WTC11 (cell line): ENCODE measurements at places on chromosomes 2 and 18.
A peak's percentile ranks its signal among the peaks of the same experiment; 100 is the strongest.

DNA sequence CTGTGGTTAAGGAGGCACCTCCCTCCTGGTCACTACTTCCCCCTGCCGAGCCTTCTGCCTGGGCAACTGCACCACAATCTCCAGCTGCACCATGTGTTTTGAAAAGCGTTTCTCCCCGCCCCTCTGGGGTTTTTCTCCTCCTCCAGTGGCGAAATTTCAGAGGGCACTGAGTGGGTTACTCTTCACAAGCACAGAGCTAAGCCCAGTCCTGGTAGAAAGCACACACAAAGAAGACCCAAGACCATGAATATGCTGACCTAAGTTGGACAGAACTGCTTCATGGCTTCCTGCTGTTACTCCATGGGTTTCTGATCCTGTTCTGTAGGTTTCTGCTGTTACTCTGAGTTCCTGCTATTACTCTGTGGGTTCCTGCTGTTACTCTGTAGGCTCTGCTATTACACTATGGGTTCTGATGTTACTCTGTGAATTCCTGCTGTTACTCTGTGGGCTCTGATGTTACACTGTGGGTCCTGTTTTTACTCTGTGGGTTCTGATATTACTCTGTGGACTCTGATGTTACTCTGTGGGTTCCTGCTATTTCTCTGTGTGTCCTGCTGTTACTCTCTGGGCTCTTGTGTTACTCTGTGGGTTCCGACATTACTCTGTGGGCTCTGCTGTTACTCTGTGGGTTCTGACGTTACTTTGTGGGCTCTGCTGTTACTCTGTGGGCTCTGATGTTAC is 216.6 kb downstream of the RTP5 start:
- DNase-seq = no peak

GRCh38 chr2:188367164-188367563 is 75.5 kb downstream of the GULP1 start:
- DNase-seq = no peak

- DNase-seq = no peak
Measured at GRCh38 chr2:82428251-82428650, 2030.8 kb downstream of the SUCLG1 start.

GRCh38 chr2:158578703-158579330 is 122.1 kb downstream of the PKP4 start:
- DNase-seq = no peak

- no peak for DNase-seq
Measured at GRCh38 chr18:10381516-10381915, 72.9 kb upstream of the APCDD1 start.

DNA sequence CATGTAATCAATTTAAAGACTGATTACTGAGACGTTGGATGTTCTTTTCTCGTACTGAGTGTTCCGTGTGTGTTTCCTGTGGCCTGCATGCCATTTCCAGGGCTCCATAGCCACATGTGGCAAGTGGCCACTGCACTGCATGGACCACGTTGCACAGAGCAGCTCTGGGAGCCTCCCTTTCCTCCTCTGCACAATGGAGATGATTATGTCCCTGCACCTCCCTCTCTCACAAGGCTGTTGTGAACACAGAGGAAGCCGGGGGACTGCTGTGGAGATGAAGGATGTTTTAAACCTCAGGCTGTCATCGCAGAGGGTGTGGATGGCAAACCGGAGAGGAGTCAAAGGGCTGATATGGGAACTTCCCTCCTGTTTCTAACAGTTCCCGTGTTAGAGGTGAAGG is 87.7 kb downstream of the TGOLN2 start:
- DNase-seq = no peak

DNA sequence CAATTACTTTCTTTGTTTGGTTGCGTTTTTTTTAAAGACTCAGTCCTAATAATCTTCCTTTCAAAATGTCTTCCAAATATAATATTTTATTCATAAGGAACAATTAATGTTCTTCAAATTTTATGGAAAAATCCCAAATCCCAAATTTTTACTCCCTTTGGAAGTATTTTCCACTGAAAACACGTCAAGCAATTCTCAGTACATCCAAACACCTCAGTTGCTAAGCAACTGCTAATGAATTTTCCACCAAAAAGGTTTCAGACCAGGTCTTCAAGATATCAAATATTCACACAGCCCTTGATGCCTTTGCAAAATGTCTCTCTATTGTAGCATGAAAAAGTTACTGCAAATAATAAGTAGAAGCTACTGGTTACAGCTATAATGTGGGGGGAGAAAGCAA is 140.1 kb downstream of the DSEL start:
- no peak for DNase-seq

- DNase-seq = no peak
Measured at GRCh38 chr2:185456517-185456916, 282.1 kb upstream of the FSIP2 start.

DNA sequence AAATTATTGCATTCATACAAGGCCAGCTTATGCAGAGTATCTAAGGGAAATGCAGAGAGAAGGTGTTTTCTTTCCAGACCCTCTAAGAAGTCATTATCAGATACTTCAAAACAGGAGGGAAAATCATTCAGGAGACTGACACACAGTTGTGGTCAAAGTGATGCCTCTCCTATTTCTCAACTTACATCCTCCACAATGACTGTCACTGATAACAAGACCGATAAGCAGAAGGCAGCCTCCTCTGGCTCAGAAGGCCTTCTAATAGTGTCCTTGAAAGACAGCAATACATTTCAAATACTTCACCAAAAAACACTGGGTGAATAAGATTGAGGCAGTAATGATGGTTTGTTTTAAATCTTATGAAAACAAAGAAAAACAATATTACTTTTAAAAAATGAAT is 199.7 kb downstream of the PIEZO2 start:
- DNase-seq = no peak

- no peak for DNase-seq
Measured at GRCh38 chr2:235066895-235067294, 115.1 kb downstream of the SH3BP4 start.

DNA sequence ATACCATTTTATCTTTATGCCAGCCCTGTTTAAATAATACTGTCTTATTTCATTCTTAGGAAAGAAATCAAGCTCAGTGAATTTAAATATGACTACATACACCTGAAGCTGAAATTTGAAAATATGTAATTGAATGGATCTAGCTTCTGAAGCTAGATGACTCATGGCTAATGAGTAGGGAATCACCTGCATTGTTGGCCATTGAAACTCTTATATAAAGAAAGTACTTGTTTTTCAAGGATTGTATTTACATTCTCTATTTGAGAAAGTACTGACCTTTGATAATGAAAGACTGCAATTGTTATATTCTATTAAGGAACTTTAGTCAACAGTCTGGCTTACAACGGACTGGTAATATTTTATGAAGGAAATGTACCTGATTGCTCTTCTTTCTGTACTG is 346.7 kb upstream of the LRATD1 start:
- no peak for DNase-seq

DNA sequence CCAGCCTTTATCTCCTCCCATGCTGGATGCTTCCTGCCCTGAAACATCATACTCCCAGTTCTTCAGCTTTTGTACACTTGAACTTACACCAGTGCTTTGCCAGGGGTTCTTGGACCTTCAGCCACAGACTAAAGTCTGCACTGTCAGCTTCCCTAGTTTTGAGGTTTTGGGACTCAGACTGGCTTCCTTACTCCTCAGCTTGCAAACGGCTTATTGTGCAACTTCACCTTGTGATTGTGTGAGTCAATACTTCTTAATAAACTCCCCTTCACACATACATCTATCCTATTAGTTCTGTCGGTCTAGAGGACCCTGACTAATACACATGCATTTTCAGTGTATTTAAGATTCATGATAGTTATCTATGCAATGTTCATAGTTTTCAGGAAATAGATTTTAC is 35.8 kb upstream of the ZNF804A start:
- DNase-seq = no peak

DNA sequence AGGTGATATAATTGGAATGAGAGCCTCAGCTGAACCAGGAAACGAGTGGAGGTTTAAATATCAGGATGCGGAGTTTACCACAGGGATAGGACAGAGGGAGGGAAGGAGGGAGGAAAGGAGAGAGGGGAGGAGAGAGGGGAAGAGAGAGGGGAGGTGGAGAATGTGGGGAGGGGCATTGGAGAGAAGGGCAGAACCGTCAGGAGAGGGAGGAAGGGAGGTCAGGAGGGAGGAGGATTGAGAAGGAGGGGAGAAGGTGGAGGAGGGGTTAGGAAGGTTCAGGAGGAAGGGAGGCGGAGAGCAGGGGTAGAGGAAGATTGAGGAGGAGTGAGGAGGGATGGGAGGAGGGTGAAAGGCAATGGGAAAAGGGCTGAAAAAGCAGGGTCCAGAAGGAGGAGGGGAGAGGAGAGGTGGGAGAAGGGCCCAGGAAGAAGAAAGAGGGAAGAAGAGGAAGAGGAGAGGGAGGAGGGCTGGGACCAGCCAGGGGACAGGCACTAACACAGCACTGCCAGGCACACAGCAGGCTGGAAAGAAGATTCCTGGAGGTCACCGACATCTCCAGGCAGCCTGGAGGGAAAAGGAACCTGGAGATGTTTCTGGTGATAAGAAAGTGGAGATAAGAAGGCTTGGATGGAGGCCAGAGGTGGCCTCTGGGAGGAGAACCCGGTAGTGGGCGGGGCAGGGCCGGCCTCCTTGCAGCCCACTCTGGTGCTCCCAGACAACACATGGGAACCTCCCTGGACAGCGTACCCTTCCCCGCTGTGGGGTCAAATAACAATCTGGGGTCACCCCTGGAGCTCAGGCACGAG is 176.7 kb upstream of the SMAD2 start:
- no peak for DNase-seq

DNA sequence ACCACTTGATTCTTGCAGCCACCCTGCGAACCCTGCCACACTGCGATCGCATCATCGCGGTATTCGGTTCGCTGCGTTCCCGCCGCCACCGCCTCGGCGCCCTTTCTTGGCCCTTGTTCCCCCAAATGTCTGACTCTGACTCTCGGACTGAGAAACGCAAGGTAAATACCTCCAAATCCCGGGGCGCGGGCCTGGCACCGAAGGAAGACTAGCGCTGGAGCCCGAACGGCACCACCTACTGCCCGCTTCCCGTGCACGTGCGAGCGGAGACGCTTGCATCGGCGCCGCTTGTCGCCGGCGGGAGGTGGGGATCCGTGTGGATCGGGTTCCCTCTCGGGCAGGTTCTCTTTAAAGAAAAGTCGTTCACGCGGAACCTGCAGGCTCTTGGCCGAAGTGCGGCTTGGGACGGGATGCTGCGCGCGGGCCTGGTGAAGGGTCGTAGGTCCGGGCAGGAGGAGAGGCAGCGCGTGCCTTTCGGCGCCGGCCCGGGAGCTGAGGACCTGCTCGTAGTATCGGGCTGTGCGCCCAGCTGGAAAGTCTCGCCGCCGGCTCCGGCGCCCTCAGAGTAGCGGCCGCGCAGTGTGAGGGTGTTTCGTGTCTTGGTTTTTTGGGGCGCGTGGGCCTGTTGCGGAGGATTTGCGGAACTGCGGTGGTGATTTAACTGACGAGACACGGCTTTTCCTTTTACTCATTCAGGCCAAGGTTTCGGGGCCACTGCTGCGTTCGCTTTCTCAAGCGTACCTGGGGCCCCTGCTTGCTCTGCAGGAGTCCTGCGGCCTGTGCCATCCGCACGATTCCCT is 514 bp downstream of the BCL2L11 start:
- DNase-seq = peak; percentile 48

- DNase-seq = no peak
Measured at GRCh38 chr2:60413814-60414168, 139.7 kb downstream of the BCL11A start.

DNA sequence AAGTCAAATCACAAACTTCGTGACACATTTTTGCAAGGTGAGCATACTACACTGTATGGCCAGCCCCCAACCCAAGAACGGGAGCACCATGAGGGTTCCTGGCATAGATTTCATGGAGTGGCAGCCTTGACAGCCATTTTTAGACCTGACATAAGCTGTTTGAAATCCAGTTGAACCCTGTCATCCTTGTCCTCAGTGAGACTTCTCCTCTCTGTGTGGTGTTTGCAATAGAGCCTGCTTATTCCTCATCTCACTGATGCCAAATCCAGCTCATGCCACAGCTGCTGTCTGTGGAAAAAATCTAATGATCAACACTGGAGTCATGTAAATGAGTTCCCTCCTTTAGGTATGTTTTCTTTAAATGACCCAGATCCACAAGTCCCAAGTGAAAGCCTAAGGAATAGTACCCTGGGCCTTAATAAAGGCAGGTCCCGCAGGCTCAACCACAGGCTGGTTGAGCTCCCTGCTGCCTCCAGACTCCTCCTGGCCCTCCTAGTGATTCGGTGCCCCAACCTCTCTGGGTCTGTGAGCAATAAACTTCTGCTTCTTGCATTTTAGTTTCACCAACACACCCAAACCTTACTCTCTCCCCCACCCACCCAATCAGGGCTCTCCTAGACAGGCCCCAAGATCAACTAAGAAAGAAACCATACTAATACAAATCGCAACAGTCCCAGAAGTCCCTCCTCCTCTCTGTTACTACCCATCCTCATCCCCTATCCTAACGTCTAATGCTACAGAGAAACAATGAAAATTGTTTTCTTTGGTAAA is 8.4 kb upstream of the CREG2 start:
- DNase-seq = peak; percentile 3

- no peak for DNase-seq
Measured at GRCh38 chr18:47425365-47425764, 173.9 kb upstream of the SKOR2 start.

DNA sequence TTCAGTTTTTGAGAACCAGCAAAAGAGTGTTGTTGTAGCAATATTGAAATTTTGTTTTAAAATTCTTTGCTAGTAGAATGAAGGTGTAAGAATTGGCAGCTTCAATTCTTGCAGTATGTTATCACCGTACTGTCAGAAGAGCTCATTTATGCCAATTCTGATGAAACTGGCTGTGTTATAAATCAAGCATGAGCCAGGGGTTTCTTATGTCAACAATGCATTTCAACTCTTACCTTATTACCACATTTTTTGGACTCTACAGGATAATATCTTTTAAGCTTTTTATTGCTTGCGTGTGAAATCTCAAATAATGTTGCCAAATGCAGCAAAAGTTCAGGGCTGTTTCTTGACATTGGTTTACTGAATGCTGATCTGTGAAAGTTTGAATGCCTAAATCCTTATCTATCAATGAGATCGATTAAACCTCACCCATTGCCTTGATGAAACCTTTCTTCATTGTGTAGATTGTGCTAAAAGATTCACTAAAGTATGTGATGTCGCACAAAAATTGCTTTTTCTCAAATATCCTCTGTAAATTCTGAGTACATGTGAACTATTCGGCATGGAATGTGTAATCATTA is 1389.3 kb upstream of the ZEB2 start:
- no peak for DNase-seq

DNA sequence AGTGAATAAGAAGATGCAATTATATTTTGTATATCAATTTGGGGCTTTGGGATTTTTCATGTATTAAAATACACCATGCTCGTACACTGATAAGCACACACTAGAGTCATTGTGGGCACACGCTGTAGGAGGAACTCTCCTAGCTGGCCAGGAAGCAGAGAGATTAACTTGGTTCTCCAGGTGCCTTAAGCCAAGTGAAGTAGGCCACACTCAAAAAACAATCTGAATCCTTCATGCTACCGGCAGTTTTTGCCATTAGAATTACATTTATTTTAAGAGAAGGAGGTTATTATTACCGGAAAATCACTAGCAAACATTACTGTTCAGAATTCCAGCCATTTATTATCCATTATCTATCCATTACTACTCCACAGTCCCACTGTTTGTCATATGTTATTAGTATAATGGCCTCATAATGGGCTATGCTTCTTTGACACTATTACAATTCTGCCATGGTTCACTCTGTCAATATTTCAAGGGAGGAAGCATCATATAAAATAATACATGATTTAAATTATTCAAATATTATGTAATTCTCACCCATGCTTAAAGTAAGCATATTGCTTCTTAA is 214.4 kb downstream of the L3MBTL4 start:
- DNase-seq = no peak
